ENCODE measurements at places on chromosomes 7 and 10.
A peak's percentile ranks its signal among the peaks of the same experiment; 100 is the strongest.

DNA sequence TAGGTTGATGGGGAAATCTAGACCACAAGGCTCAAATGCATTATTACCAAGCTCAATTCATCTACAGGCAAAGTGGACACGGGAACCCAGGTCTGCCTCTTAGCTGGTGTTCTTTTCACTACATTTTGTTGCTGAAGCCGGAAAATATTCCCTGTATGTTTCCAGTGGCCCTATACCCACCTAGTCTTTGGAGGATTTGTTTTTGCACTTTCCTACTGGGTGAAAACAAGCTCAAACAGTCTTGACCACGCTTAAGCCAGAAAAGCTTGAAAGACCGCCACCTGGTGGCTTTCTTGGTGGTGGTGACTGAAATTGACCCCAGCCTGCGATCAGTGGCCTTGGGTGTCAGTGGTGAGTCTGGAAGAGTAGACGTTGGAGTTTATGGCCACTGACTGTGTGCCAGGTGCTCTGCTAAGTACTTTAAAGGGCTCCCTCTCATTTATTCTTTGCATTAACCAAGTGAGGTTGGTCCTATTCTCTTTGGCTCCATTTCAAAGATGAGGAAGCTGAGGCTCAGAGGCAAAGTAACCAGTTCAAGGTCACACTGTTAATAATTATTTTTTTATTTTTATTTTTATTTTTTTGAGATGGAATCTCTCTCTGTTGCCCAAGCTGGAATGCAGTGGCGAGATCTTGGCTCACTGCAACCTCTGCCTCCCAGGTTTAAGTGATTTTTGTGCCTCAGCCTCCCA, 11.1 kb upstream of the CRTAC1 start:
- no peak for DNase-seq

GRCh38 chr10:89793649-89794254, 92.4 kb downstream of the KIF20B start:
- peak; percentile 12 for DNase-seq

GRCh38 chr7:7651479-7651878, 10.9 kb downstream of the UMAD1 start:
- no peak for DNase-seq

GRCh38 chr10:52128056-52128683, 185.9 kb upstream of the DKK1 start:
- no peak for DNase-seq

GRCh38 chr7:12738665-12739064, 51.2 kb downstream of the ARL4A start:
- DNase-seq: no peak

DNA sequence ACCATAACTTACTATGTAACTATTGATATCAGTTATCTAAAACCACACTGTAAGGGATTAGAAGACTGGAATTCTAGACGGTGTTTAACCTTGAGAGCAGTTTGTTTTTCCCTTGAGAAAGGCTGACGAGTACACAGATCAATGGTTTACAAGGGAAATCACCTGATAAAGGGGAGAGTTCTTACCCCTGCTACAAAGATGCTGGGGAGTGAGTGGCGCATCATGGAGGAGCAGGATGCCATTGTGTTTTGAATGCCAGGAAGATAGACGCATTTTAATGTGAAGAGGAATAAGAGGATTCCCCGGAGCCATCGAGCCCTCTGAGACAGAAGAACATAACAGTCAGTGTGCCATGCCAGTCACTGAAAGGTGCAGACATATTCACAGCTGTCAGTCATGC, 145.2 kb downstream of the PKD1L1 start:
- DNase-seq: no peak

- no peak for DNase-seq
Measured at GRCh38 chr7:75842836-75843446, 29.3 kb upstream of the CCL24 start.

DNA sequence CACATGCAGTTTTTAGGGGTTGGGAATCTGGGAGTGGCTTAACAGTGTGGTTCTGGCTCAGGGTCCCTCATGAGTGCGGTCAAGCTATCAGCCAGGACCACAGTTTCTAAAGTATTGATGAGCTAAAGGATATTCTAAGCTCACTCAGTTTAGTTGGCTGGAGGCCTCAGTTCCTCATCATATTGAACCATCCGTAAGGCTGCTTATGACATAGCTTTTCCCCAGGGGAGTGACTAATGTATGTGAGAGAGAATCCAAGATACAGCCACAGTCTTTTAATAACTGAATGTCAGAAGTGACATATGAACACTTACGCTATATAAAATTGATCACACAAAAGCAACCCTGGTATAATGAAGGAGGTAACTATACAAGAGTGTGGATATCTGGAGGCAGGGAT, 245.3 kb downstream of the POLR1F start:
- DNase-seq: no peak

GRCh38 chr10:130747946-130748345, 563.6 kb downstream of the TCERG1L start:
- DNase-seq: no peak

DNA sequence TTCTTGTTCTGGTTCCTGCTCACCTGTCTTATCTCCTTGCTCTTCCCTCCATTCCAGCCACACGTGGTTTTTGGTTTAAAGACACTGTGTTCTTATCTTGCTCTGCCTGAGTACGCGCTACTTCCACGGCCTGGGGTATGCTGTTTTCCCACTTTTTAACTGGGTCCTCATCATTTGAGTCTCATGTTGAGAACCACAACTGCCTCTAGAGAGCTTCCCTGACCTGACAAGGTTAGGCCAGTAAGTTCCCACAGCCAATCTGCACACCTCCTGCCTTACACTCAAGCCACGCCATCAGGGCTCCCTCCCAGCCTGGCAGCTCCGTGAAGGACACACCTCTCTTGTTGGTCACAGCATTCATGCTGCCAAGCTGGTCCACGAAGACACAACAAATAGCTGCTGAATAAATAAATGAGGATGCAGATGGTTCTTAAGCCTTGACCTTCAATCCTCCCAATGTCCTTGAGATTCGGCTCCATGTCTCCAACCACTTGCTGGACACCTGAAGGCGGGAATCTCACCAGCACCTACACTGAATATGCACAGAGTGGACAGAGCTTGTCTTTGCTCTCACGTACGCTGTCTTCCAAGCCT, 201.7 kb upstream of the KLF14 start:
- no peak for DNase-seq

DNA sequence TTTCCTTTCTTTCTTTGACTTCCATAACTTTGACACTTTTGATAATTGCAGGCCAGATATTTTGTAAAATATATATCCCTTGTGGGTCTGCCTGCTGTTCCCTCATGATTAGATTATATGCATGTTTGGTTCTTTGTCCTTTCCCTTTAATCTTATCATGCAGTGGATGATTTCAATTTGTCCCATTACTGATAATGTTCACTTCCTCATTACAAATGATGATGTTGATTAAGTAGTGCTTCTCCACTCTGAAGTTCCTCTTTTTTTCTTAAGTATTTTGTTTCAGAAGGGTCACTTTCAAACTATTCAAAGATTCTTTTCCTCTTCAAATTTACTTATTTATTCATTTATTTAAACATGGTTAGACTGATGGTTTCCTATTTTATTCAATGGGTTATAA, 898.1 kb downstream of the XPNPEP1 start:
- DNase-seq: no peak

DNA sequence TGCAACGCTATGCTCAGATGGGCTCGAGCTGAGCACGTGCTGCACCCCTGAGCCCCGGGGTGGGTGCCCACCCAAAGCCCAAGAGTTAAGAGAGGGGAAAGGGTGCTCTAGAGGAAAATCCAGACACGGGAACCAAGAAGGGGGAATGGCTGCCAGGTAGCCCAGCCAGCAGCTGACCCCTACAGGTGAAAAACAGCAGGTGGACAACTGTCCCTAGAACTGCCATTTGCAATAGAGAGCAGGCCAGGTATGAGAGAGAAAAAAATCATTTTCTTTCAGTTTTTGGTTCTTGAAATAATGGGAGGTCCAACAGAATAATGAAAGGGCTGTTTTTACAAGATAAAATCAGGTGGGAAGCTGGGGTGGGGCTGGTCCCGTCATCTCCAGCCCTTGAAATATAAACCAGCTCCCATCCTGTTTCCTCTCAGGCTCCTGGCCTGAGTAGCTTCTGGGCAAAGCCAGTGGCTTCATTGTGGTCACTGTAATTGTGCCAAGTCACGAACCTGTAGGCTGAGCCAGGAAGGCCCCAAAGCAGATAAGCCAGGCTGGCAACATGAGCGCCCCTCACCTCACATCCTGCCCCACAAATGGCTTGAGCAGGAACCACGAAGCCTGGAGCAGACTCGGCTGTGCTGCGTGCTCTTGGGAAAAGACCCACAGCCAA, 257.8 kb downstream of the SNX10 start:
- no peak for DNase-seq

- DNase-seq: no peak
Measured at GRCh38 chr10:37754538-37755323, 102.7 kb downstream of the ZNF248 start.

DNA sequence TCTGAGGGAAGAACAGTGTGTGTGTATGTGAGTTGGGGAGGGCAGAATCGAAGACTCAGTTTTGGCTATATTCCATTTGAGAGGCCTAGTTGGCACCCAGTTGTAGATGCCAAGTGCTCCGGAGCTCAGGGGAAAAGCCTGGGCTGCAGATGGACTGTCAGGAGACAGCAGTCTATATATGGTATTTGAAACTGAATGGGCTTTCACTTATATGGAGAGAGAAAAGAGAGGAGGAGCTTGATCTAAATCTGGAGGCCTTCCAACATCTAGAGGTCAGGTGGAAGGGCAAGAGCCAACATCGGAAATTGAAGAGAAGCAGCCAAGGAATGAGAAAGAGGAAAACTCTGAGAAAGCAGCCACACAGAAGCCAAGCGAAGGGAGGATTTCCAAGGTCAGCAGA, 350.8 kb upstream of the BMPER start:
- no peak for DNase-seq

- no peak for DNase-seq
Measured at GRCh38 chr7:107993891-107994291, 9.1 kb downstream of the LAMB1 start.

- DNase-seq: no peak
Measured at GRCh38 chr10:61257956-61258496, 195.2 kb downstream of the TMEM26 start.

DNA sequence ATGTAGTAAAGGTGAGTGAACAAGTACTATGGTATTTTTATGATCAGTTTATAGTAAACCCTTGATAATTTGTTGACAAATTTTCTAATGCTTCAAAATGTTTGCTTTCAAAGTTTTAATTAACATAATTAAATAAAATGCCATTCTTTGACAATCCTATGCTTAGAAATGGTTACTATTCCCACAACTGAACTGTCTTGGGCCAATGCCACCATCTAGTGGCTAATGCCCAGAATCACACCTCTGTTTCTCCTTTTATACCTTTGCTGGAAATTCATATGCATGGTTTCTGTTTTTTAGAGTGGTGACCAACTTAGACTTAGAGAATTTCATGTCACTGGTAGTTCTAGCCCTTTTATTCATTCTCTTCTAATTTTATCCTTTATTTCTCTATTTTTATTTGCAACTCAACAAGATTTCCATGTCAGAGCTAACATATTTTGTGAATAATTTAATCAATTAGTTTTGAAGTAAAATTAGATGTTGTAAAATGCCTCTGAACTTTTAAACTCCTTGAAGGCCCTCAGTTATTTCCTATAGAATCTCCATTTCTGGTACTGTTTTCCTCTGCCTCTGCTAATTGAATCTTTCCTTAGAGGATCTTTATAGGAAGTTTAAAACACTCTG, 31.1 kb downstream of the PCGF5 start:
- peak; percentile 62 for DNase-seq

GRCh38 chr7:137399827-137400823, 56.6 kb upstream of the PTN start:
- no peak for DNase-seq
